ENCODE measurements at places on chromosomes 5 and 9.
A peak's percentile ranks its signal among the peaks of the same experiment; 100 is the strongest.

- no peaks in the 10 kb centered on the region for H3K36me3 ChIP-seq
- no peak overlapping the region for H3K27ac ChIP-seq
- H3K27me3 ChIP-seq = no peaks in the 10 kb centered on the region
- no peak overlapping the region for H3K4me3 ChIP-seq
Observed at GRCh38 chr9:106112935-106113334, 418.6 kb downstream of the TMEM38B start.

GRCh38 chr9:11500780-11501179 lies 888.0 kb upstream of the PTPRD start:
- H3K4me1 ChIP-seq = no peaks in the 10 kb centered on the region
- H3K36me3 ChIP-seq = no peaks in the 10 kb centered on the region
- no peak overlapping the region for H3K27ac ChIP-seq

DNA sequence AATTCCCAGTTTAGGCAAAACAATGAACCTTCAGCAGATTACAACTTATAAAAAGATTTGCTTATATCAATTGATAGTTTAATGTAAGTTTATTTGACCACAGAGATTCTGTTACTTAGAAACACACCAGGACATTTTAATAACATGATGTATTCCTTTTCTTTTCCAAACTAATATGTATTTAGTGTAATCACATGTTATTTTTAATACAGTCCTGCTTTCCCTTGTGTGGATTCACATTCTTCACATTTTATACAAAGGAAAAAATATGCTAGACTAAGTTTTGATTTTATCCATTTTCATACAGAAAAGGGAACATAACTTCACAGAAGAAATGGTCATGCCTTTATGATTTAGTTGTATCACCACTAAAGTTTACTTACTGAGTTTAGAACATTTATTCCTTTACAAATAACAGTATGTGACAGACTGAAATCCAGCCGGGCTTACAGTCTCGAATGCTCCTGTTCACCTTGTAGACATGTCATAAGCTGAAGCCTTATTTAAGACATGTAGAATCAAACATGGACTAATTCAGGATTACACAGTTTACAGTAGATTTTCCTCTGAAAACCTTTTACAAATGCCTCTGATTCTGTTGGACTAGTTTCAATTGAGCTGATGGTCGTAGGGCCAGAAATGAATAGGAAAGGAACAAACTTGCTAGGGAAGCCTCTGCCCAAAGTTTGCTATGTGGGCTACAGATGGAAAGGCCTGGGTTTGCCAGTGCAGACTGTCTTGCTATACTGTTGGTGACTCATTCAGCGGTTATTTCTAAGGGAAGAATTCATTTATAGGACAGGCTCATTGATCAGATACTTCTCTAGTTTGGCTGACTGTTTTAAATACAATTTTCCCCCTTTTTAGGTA lies 6.6 kb upstream of the ASPN start:
- H3K27me3 ChIP-seq = no peaks in the 10 kb centered on the region
- no peak overlapping the region for H3K4me3 ChIP-seq
- peaks cover 22% of the 10 kb centered on the region for H3K4me1 ChIP-seq
- DNase-seq = no peak
- H3K27ac ChIP-seq = peak overlapping the region; percentile 87
- H3K36me3 ChIP-seq = no peaks in the 10 kb centered on the region

DNA sequence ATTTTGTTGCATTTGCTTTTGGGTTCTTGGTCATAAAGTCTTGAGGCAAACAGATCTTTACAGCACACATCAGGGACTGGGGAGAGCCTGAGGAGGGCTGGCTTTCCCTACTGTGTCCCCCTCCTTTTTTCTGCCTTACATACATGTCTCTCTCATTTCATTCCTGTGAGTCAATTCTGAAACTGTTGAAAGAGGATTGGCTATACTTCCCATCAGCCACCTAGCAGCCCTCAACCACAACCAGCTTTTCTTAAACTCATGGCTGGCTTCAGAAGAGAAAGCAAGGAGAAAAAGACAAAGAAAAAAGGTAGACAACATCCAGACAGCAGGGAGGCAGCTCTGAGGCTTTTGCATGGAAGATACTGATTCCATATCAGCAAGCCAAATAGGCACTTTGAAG lies 374.8 kb upstream of the KIF2A start:
- H3K27ac ChIP-seq = no peak overlapping the region
- H3K36me3 ChIP-seq = no peaks in the 10 kb centered on the region
- peaks cover 4% of the 10 kb centered on the region for H3K4me1 ChIP-seq
- DNase-seq = no peak
- H3K4me3 ChIP-seq = no peak overlapping the region
- H3K27me3 ChIP-seq = no peaks in the 10 kb centered on the region

GRCh38 chr5:128002425-128002824 lies 81.1 kb upstream of the SLC12A2 start:
- no peaks in the 10 kb centered on the region for H3K36me3 ChIP-seq
- H3K27ac ChIP-seq = no peak overlapping the region
- H3K27me3 ChIP-seq = no peaks in the 10 kb centered on the region
- H3K4me3 ChIP-seq = no peak overlapping the region
- peaks cover 11% of the 10 kb centered on the region for H3K4me1 ChIP-seq

DNA sequence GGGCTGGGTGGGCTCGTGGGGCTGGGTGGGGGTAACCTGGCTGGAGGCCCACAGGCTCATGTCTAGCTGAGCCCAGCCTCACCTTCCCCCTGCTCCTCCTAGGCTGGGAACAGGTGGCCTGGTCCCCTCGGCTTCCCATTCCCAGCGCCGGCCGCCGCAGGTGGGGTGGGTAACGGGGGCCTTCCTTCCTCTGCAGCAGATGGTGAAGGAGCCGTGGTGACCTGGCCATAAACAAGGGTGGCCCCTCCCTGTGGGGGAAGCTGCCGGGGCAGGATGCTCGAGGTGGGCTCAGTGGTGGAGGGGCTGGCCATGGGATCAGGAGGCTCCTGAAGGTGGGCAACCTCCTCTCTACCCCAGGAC lies 41.0 kb upstream of the EGFL7 start:
- no peaks in the 10 kb centered on the region for H3K36me3 ChIP-seq
- H3K4me3 ChIP-seq = no peak overlapping the region
- no peak for DNase-seq
- H3K27me3 ChIP-seq = peaks cover 15% of the 10 kb centered on the region
- no peak overlapping the region for H3K27ac ChIP-seq
- peaks cover 8% of the 10 kb centered on the region for H3K4me1 ChIP-seq

GRCh38 chr9:13967011-13967410 lies 346.9 kb downstream of the NFIB start:
- no peak overlapping the region for H3K4me3 ChIP-seq
- peaks cover 2% of the 10 kb centered on the region for H3K27me3 ChIP-seq
- no peaks in the 10 kb centered on the region for H3K36me3 ChIP-seq
- no peak for DNase-seq

DNA sequence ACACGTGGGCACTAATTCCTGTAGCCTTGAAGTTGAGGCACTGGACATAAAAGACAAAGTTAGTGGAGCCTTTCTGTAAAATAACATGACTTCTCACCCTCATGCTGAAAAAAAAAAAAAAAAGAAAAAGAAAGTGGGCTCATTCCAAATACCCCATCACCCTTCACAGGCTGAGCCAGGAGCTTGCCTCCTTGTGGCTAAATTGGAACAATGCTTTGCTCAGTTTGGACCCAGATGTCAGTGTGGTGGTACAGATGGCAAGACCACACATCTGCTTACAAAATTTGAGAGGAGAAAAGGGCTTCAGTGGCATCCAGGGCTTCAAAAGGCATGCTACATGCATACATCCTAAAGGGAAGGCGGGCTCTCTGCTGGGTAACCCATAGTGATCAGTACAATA lies 342.8 kb downstream of the EBF1 start:
- H3K4me1 ChIP-seq = no peaks in the 10 kb centered on the region
- no peaks in the 10 kb centered on the region for H3K36me3 ChIP-seq
- H3K27ac ChIP-seq = no peak overlapping the region
- no peak for DNase-seq

- peaks cover 3% of the 10 kb centered on the region for H3K27me3 ChIP-seq
- no peaks in the 10 kb centered on the region for H3K4me1 ChIP-seq
- no peak overlapping the region for H3K27ac ChIP-seq
Observed at GRCh38 chr9:93108291-93109041, 12.4 kb downstream of the CARD19 start.

GRCh38 chr5:140255460-140256157 lies 47.3 kb downstream of the PFDN1 start:
- no peak for DNase-seq
- H3K4me1 ChIP-seq = peaks cover 24% of the 10 kb centered on the region
- no peak overlapping the region for H3K27ac ChIP-seq
- H3K36me3 ChIP-seq = peaks cover 28% of the 10 kb centered on the region

- no peak overlapping the region for H3K27ac ChIP-seq
- peaks cover 21% of the 10 kb centered on the region for H3K4me1 ChIP-seq
- H3K27me3 ChIP-seq = peaks cover 8% of the 10 kb centered on the region
- no peak overlapping the region for H3K4me3 ChIP-seq
- no peak for DNase-seq
Observed at GRCh38 chr9:90830977-90831376, 29.4 kb downstream of the SYK start.

DNA sequence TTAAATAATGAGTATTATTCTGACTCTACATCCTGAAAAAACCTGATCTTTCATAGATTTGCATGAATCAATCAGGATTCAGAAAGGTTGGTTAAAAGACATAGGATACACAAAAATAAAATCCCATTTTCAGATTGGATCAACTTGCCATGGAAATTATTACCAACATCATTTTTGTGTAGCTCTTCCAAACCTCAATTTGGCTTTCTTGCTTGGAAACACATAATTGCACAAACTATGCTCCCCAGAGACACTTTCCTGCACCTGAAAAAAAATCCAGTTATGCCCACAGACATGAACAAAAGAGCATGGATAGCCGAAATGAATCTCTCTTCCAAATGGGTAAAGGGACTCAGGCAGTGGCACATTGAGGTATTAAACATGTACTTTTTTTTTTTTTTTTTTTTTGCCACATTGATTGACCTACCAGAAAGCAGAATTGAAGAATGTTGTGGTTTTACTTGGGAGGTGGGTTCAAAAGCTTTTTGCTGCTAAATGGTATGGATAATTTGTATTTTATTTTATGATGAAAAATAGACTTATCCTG lies 135.4 kb upstream of the FBN2 start:
- no peak overlapping the region for H3K27ac ChIP-seq
- no peak overlapping the region for H3K4me3 ChIP-seq
- no peak for DNase-seq
- H3K36me3 ChIP-seq = no peaks in the 10 kb centered on the region
- H3K27me3 ChIP-seq = peaks cover 2% of the 10 kb centered on the region

DNA sequence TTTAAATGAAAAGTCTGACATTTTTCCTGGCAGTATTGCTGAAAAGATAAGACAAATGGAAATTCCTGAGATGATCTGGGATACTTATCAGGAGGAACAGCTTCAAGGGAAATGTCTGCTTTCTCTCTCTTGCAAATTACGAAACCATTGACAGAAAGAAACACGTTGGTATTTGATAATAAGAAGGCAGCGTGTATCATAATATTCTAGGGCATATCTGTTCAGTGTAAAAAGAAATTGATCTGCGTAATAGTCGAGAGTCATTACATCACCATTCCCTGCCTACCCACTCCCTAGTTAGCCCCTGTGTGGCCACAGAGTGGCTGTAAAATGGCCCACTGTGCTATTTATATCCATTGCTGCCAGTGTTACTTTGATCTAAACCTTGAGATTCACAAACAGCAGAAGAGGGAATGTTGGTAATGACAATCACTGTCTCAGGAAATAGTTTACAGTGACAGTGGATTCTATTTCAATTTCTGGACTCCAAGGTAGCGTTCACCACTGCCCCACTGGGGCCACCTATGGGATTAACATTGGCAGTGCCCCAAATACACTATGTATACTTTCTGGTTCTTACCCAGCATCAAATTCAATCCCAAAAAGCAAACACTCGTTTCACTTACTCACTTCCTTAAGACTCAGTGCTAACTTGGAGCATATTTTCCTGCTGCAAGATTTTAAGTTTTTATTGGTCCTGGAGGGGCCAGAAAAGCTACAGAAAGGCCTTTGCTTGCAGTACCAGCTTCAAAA lies 133.4 kb upstream of the GAS1 start:
- DNase-seq = no peak
- peaks cover 4% of the 10 kb centered on the region for H3K4me1 ChIP-seq
- H3K4me3 ChIP-seq = no peak overlapping the region
- H3K27me3 ChIP-seq = peaks cover 1% of the 10 kb centered on the region

DNA sequence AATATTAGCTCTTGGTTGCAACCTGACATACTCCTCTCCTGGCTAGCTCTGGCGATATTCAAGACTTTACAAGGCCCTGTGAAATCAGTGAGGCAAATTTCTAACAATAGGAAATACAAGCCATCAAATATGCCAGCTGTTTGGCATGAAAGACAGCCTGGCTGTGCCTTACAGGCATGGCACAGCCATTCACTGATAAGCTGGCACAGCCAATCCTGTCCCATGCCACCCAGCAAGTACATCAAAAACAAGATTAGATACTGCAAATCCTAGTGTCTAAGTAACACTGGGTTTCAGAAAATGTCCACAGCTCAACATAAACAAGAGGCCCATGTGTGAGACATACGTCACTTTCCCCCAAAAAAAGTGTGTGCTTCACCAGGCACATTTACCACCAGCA lies 1045.8 kb upstream of the DMAC1 start:
- no peak overlapping the region for H3K4me3 ChIP-seq
- DNase-seq = no peak
- no peaks in the 10 kb centered on the region for H3K4me1 ChIP-seq
- no peaks in the 10 kb centered on the region for H3K36me3 ChIP-seq
- no peak overlapping the region for H3K27ac ChIP-seq
- no peaks in the 10 kb centered on the region for H3K27me3 ChIP-seq

DNA sequence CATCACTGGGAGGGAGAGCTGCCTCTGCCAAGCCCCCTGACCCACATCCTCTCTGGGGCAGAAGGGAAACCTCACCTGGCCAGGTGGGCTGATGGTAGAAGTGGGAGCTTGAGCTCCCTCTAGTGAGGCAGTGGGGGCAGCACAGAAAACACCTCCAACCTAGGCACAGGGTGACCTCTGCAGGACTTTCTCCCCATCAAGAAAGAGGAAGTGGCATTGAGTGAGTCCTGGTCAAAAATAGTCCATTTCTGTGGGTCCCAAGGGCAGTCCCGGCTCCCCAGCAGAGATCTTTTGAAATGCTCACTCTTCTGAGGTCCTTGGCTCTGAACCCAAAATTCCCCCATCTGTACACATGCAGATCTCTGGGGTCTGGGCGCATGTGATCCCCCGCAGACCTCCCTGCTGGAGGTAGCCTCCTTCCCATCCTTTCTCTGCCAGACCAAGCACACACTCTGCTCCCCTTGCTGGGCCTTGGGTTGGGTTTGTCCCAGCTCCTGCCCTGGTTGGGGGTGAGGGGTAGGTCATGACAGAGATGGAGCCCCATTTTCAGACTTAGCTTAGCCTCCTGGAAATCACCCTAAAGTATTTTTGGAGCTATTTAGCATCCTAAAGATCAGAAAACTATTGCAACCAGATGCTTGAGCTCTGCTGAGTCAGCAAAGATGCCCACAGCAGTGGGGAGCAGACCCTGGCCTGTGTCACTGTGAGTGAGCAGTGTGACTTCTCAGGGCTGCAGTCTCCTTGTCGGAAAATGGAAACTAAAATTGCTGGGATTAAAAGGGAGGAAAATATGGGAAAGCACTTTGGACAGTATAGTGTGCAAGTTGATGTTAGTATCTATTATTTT lies 41.6 kb upstream of the LCP2 start:
- H3K27me3 ChIP-seq = peaks cover 3% of the 10 kb centered on the region
- DNase-seq = no peak
- no peak overlapping the region for H3K4me3 ChIP-seq
- H3K36me3 ChIP-seq = no peaks in the 10 kb centered on the region
- no peak overlapping the region for H3K27ac ChIP-seq

All from endothelial cell (in vitro differentiated cells).